Prostate gland (tissue), 2 donors: ENCODE measurements at places on chromosomes 16 and 17. TPM values are rescaled to one million over a fixed set of nuclear protein-coding genes. Genes with fewer than 3 reads are reported as not detected.

Gene TBC1D3
- not detected for total RNA-seq

- no peak for DNase-seq
Measured at GRCh38 chr16:20262248-20262647, 65.1 kb downstream of the GP2 start.

DNA sequence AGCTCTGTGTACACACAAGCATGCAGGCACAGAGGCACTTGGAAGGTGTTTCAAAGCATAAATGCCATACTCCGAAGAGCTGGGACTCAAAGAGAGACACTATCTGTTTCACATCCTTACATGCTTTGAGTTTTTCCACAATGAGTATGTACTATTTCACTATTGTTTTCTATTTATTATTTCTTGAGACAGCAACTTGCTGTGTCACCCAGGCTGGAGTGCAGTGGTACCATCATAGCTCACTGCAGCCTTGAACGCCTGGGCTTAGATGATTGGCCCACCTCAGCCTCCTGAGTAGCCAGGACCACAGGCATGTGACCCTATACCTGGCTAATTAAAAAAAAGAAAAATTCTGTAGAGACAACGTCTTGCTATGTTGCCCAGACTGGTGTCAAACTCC lies 31.6 kb downstream of the CYB5D2 start:
- DNase-seq: no peak

- no peak for DNase-seq
Measured at GRCh38 chr16:11503566-11503965, 83.2 kb downstream of the LITAF start.

- DNase-seq: no peak
Measured at GRCh38 chr17:40099619-40100418, 570 bp downstream of the NR1D1 start.

DNA sequence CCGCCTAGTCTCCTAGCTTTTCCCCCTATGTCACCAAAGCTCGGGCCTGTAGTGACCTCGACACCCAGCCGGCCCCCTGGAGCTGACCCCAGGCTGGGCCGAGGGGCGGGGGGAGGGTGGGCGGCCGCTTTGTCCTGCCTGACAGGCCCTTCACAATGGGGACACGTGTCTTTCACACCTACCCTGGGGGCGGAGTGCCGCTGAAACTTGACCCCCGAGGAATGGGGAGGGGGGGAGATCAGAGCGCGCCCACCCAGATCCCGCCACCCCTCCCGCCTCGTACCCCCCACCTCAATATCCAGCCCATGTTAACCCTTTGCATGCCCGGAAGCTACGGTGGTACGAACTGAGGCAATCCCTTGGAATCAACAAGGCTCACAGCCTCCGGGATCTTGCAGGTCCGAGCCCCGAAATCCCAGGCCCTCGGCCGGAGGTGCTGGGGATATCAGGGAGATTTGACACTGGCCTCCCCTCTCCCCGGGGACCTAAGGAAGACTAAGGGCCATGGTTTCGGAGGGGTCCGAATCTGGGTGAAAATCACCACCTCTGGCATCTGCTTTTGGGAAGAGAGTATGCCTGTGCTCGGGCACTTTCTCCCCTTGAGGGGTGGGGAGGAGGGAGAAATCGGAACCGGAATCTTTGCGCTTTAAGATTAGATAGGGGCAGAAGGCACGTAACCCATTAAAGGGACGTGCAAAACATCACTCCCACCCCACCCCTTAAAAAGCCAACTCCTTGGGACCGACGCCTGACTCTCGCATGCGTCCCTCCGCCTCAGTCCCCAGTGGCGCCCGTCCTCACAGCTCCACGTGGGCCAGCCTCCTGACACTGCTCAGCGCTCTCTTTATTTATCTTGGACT lies 2.6 kb downstream of the NOG start:
- DNase-seq: no peak

DNA sequence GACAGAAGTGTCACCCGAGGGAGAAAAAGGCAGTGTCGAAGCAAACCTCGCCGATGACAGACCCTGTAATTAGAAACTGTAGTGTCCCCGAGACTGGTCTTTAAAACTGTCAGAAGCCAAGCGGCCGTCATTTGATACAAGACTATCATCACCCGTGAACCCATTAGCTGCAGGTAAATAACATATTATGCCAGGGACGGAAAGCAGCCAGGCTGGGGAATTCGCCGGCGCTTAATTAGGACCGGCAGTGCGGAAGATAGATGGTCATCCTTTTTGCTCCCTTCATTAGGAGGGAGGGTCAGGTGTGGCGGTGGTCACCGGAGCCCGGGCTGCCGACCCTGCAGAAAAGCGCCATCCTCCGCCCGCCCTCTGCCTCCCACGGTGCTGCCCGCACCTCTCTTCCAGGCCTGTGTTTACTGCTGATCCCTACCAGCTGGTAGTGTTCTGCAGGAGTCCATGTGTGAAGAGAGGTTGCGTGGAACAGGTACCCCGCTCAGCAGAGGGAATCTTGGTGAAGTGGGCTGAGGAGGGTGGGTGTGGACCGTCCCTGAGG lies 109.4 kb upstream of the GSE1 start:
- no peak for DNase-seq

- no peak for DNase-seq
Measured at GRCh38 chr16:5681966-5682365, 584.4 kb upstream of the EEF2KMT start.

Gene NUDT7
- total RNA-seq: 18.7 TPM

DNA sequence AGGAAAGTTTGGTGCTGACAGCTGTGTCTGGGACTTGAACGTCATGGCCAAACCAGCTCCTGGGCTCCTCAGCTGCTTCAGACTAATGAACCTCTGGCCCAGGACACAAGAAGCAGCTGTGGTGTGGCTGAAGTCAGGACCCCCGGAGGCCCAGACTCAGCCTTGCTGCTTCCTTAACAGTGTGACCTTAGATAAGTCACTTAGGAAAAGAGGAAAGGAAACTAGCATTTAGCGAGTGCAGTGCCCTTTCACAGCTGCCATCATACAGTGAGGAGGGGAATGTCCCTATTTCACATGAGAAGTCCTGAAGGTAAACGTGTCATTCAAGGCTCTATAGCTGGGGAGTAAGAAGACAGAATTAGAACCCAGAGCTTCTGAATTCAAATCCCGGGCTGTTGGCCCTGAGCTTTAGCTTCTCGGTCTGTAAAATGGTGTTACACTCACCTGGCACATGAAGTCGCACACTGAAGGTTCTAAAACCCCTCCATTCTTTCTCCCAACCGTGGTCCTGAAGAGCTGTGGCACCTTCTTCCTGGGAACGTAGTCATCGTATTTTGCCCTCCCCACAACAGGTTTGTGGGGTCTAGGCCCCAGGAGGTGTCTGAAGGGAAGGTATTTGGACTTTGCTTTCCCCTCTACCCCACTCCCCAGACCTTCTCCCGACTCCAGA lies 910 bp upstream of the RAMP2 start:
- no peak for DNase-seq

GRCh38 chr17:76104140-76104895 lies 731 bp upstream of the EXOC7 start:
- DNase-seq: no peak

DNA sequence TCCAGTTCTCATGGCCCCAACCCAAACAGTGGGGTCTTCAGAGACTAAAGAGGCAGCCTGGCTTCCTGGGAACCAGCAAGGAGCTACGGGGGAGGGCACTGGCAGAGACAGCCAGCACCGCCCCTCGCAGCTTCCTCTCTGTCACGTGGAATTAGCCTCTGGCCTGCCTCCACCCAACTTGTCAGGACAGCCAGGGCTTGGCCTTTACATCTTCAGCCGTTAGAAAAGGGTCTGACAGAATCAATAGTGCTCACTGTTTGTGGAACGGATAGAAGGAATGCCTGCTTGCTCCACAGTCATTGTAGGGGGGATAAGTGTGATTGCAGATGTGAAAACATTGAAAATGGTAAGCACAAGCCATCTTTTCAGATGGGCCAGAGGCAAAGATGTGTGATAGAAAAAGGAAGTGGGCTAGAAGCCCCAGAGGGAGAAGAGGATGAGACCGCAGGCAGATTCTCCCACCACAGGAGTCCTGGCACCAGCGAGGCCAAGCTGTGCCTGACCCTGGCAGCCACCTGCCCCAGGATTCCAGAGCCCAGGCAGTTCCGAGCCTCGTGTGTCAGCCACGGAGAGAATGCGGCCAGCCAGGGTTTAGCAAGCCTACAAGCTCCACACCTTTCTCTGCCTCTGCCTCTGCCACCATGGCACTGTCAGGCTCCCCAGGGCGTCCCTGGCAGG lies 18.6 kb downstream of the GRIN2C start:
- peak; percentile 39 for DNase-seq

DNA sequence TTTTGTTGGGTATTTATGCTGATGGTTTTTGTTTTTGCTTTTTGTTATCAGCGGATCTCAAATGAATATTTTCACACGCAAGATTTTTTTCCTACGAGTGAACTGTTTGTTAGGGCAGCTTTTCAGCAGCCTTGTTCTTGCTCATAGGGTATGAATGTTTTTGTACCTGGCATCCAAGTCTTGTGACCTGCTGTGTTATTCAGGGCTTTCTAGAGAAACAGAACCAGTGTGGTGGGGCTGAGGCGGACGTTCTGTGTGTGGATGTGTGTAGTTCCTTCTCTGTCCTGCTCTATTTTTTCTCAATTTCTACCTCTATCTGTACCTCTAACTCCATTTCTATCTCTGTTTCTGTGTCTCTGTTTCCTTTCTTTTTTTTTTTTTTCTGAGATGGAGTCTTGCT lies 78.3 kb downstream of the SNX29 start:
- DNase-seq: no peak

Gene HOXB7
- 3.4 TPM for total RNA-seq

GRCh38 chr17:49776551-49777300 lies 11.8 kb upstream of the KAT7 start:
- no peak for DNase-seq

Gene HBQ1
- total RNA-seq: not detected

Gene CD300LG
- 33.5 TPM for total RNA-seq

- DNase-seq: no peak
Measured at GRCh38 chr17:17424552-17424951, 52.2 kb upstream of the MED9 start.

- DNase-seq: no peak
Measured at GRCh38 chr17:37446027-37446426, 39.3 kb downstream of the TADA2A start.

Gene EIF1
- total RNA-seq: 320 TPM

Gene DNAI2
- total RNA-seq: not detected

GRCh38 chr17:46024590-46024989 lies 25.5 kb downstream of the STH start:
- DNase-seq: no peak

GRCh38 chr16:65523283-65523944 lies 401.6 kb upstream of the CDH11 start:
- DNase-seq: no peak

Gene TEX14
- total RNA-seq: 0.50 TPM

DNA sequence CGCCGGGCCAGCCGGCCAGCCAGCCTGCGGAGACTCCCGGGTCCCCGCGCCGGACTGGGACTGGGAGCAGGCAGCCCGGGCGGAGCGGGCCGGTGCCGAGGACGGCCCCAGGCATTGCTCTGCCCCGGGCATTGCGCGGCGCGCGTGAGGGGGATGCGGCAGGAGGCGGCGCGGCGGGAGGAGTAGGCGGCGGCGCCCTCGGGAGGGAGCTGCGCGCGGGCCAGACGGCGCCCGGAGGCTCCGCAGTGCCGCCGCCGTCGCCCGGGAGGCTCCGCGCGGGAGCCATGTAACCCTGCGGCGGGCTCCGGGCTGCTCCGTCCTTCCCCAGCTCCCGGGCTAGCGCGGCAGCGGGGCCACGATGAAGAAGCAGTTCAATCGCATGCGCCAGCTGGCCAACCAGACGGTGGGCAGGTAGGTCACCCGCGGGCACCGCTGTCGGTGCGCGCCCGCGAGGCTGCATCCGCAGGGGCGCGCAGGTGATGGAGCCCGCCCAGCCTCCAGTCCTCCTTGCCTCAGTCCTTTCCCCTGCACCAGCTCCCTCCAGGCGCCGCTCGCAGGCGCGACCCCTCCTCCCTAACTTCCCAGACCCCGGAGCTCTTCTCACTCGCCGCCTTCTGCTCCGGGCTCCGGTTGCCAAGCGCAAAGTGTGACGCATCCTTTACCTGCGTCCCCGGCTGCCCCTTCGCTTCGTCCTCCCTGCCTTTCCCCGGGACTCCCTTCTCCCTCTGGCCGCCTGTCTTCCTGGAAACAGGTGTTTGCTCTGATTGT lies at the start of gene ARHGAP44:
Gene ARHGAP44 (plus strand): TSS at position 18 of the 768 bp plus-strand sequence. CDS start 341 bp downstream, at position 359.
- peak; percentile 58 for DNase-seq

GRCh38 chr17:36640346-36640745 lies 39.0 kb downstream of the MRM1 start:
- DNase-seq: no peak

- DNase-seq: no peak
Measured at GRCh38 chr17:31588034-31588433, 196.6 kb downstream of the RAB11FIP4 start.

- no peak for DNase-seq
Measured at GRCh38 chr16:48911700-48912099, 301.7 kb upstream of the N4BP1 start.
